ENCODE measurements at places on chromosomes 4 and X. TPM values are rescaled to one million over a fixed set of nuclear protein-coding genes. Genes with fewer than 3 reads are reported as not detected.

- no peak overlapping the region for H3K4me3 ChIP-seq
- H3K4me1 ChIP-seq: peaks cover 2% of the 10 kb centered on the region
- no peak overlapping the region for H3K27ac ChIP-seq
Observed at GRCh38 chrX:110410603-110411002, 52.0 kb downstream of the RTL9 start.

DNA sequence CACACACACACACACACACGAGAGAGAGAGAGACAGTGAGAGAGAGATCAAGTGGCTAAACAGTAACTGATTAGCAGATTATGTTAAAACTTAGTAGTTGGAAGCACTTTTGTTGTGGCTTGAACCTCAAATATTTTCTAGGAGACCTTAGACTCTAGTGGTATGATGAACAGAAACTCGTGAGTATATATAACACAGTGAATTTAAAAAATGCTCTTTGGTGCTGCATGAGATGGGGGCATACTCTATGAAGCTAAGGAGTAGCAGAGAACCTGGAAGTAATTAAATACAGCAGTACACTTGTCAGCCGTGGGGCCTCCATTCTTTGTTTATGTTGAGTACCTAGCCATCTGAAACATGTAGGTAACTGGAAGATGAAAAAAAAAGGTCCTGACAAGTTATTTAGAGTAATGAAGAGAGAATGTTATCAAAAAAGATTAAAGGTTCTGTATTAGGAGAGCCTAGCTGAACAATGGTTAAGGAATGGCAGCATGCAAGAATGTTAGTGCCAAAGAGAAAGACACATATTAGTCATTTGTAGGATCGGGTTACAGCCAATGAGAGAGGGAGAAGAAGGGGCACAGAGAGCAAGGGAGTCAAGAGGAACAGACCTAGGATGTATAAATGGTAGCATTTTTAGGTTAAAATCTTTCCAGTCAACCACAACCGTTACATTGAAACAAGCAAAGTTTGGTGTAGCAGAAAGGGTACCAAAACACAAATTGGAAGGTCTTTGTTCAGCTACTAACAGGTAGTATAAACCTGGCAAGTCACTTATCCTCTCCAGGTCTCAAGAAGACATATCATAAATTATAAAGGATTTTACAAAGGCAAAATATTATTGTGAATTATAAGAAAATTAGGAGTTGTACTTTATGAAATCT is 316.7 kb upstream of the DIPK2B start:
- no peak overlapping the region for H3K27ac ChIP-seq
- H3K36me3 ChIP-seq: no peaks in the 10 kb centered on the region
- peaks cover 4% of the 10 kb centered on the region for H3K4me1 ChIP-seq
- no peak for DNase-seq

- H3K36me3 ChIP-seq: peaks cover 7% of the 10 kb centered on the region
- peak overlapping the region; percentile 66 for H3K4me3 ChIP-seq
- H3K27ac ChIP-seq: peak overlapping the region; percentile 39
- peaks cover 46% of the 10 kb centered on the region for H3K4me1 ChIP-seq
- DNase-seq: no peak
- no peaks in the 10 kb centered on the region for H3K27me3 ChIP-seq
Observed at GRCh38 chr4:83282049-83282535, 2.5 kb downstream of the COQ2 start.

DNA sequence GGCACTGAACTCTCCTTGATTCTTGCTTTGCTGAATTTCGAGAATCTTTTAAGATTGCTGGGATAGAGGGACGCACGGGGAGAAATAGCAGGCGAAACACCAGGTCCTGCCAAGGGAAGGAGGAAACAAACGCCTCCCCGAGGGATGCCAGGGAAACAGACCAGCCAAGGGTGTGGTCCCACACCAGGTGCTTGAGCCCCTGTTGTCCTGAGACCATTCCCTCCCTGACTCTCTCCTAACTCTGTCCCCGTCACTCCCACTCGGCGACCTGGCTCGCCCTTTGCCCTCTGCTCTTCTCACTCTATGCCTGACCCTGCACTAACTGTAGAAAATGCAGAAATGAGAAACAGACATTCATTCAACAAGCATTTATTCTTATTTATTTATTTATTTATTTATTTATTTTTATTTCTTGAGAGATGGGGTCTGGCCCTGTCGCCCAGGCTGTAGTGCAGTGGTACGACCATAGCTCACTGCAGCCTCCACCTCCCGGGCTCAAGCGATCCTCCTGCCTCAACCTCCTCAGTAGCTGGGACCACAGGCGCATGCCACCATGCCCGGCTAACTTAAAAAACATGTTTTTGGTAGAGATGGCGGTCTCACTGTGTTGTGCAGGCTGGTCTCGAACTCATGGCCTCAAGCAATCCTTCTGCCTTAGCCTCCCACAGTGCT is 16.2 kb downstream of the CTAG1B start:
- peaks cover 19% of the 10 kb centered on the region for H3K4me1 ChIP-seq
- H3K27ac ChIP-seq: no peak overlapping the region
- H3K4me3 ChIP-seq: no peak overlapping the region
- peaks cover 4% of the 10 kb centered on the region for H3K27me3 ChIP-seq

DNA sequence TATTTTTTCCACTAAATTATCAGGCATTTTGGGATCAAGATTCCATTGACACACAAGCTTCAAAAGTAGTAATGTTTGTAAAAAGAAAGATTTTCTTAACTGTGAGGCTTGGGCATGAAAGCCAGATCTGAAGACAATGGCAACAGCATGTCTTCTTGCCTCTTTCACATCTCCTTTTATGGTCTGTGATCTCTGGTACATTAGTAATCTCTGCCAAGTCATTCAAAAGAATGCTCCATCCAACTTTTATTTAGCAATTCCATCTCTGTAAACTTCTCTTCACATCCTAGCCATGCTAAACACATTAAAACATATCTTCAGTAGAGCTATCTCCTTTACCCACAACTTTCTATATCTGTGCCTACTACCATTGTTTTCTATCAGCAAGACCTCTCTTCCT is 465.4 kb downstream of the FAT4 start:
- H3K36me3 ChIP-seq: no peaks in the 10 kb centered on the region
- DNase-seq: no peak
- H3K4me3 ChIP-seq: no peak overlapping the region
- H3K27me3 ChIP-seq: no peaks in the 10 kb centered on the region

- H3K4me3 ChIP-seq: peak overlapping the region; percentile 87
- H3K27me3 ChIP-seq: peaks cover 13% of the 10 kb centered on the region
- H3K36me3 ChIP-seq: no peaks in the 10 kb centered on the region
- peak overlapping the region; percentile 71 for H3K27ac ChIP-seq
- H3K4me1 ChIP-seq: peaks cover 10% of the 10 kb centered on the region
Observed at GRCh38 chrX:17737710-17737985, 355 bp downstream of the SCML1 start.

DNA sequence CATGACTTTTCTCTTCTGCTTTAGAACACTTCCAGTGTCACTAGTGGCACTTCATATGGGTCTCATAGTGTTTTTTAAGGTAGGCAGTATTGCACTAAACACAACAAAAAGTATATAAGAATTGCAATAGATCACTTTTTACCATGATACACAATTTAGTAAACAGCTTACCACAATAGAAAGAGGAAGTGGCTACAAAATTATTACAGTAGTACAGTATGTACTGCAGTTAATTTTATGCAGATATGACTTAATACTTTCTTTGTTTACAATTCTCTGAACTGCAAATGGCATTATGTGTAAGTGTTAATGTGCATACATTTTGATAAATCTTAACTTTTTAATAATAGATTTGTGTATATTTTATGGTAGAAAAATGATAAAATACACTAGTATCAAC is 157.3 kb downstream of the RRAGB start:
- H3K36me3 ChIP-seq: no peaks in the 10 kb centered on the region
- H3K27ac ChIP-seq: no peak overlapping the region
- DNase-seq: no peak
- H3K4me1 ChIP-seq: no peaks in the 10 kb centered on the region

- peaks cover 3% of the 10 kb centered on the region for H3K27me3 ChIP-seq
- H3K4me1 ChIP-seq: no peaks in the 10 kb centered on the region
- H3K36me3 ChIP-seq: peaks cover 2% of the 10 kb centered on the region
- no peak overlapping the region for H3K4me3 ChIP-seq
Observed at GRCh38 chr4:119597377-119597776, 31.2 kb downstream of the PDE5A start.

DNA sequence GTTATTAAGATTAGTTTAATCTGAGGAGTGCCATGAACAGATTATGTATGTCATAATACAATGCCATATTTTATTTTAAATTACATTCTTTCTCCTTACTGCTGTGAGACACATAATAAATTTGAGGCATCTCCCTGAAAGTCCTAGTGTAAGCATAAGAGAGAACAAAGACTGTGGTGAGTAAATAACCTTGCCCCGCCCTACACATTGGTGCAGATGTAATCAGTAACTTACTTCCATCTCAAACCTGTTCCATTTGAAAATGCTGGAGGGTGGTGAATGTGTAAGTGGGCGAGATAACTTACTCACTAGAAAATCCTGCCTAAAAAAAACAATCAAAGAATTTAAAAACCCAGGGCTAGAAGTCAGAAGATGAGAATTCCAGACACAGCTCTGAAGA is 338.1 kb upstream of the SLIT2 start:
- no peaks in the 10 kb centered on the region for H3K36me3 ChIP-seq
- no peaks in the 10 kb centered on the region for H3K27me3 ChIP-seq
- no peaks in the 10 kb centered on the region for H3K4me1 ChIP-seq
- no peak overlapping the region for H3K4me3 ChIP-seq

DNA sequence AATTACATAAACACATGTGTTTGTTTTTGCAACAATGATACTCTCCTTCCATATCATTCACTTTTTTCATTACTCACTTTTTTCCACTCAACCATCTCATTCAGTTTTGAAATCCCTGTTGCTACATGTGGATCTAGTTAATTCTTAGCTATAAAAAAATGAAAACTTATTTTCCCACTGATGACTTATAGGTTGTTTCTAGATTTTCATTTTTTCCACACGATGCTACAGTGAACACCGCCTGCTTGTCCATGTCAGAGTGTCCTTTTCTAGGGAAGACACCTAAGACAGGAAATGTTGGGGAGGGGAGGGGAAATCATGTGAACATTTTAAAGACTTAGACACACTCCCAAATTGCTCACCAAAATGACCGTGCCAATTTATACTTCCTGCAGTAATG is 70.2 kb downstream of the SUPT20HL2 start:
- no peak overlapping the region for H3K27ac ChIP-seq
- no peak overlapping the region for H3K4me3 ChIP-seq
- peaks cover 1% of the 10 kb centered on the region for H3K4me1 ChIP-seq
- H3K27me3 ChIP-seq: peaks cover 6% of the 10 kb centered on the region
- no peak for DNase-seq
- no peaks in the 10 kb centered on the region for H3K36me3 ChIP-seq

GRCh38 chr4:113406723-113407016 is 354.9 kb downstream of the CAMK2D start:
- DNase-seq: no peak
- H3K27ac ChIP-seq: no peak overlapping the region
- peaks cover 16% of the 10 kb centered on the region for H3K27me3 ChIP-seq
- no peak overlapping the region for H3K4me3 ChIP-seq

- H3K4me3 ChIP-seq: no peak overlapping the region
- no peaks in the 10 kb centered on the region for H3K4me1 ChIP-seq
- no peak for DNase-seq
- no peaks in the 10 kb centered on the region for H3K27me3 ChIP-seq
- H3K27ac ChIP-seq: no peak overlapping the region
Observed at GRCh38 chr4:172207886-172208285, 394.7 kb downstream of the GALNTL6 start.

DNA sequence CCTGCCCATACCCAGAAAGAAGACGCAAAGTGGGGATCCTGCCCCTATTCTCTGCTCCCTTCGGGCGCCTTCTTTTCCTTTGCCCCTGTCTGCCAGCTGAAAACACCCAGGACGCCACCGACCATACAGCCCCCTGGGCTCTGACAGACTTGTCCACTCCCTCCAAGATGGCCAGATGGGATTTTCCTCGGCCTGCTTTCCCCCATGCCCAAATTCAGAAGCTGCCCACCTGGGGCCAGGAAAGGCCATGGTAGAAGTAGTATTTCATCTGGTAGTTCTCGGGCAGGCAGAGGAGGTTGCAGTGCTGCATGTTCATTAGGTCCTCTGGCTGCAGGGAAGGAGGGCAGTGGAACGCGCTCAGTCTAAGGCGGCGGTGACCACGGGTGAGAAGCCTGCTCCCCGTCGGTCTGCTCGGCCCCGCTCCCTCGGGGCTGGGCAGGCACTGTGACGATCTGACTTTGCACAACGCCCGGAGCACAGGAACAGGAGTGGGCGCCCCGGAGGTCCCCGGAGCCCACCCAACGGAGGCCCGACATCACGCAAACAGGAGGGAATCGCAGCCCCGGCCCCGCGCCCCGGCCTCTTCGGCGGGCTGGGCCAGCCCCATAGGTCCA is 582 bp downstream of the NAA10 start:
- peak overlapping the region; percentile 84 for H3K4me3 ChIP-seq
- peaks cover 5% of the 10 kb centered on the region for H3K36me3 ChIP-seq
- H3K4me1 ChIP-seq: peaks cover 11% of the 10 kb centered on the region
- DNase-seq: no peak

DNA sequence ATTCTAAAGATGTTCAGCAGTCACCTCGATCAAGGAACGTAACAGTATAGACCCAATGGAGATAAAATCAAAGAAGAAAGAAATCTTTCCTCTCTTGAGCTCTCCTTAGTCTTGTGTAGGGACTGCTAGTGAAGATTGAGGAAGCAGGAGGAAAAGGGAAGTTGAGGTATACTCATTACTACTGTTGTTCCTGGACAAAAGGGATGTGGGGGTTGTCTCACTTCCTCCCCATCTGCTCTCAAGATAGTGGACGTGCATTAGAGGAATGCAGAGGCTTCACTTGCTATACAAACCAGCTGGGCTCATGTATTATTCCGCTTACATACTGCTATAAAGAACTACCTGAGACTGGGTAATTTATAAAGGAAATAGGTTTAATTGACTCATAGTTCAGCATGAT is 208.9 kb upstream of the ARHGEF9 start:
- no peak for DNase-seq
- H3K27ac ChIP-seq: no peak overlapping the region
- H3K4me3 ChIP-seq: no peak overlapping the region
- H3K4me1 ChIP-seq: no peaks in the 10 kb centered on the region

DNA sequence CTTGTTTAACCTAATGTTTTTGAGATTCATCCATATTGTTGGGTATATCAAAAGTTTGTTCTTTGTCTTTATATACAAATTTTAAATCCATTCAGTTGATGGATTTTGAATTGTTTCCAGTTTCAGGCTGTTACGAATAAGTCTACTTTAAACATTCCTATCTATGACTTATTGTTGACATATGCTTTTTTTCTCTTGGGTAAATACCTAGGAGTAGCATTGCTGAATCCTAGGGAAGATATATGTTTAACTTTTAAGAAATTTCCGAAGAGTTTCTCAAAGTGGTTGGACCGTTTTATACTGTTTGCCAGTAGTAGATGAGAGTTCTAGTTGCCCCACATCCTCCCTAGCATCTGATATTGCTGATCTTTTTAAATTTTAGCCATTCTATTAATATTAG is 60.9 kb upstream of the IL13RA1 start:
- no peaks in the 10 kb centered on the region for H3K4me1 ChIP-seq
- no peak overlapping the region for H3K27ac ChIP-seq
- DNase-seq: no peak
- H3K36me3 ChIP-seq: peaks cover 26% of the 10 kb centered on the region
- H3K27me3 ChIP-seq: no peaks in the 10 kb centered on the region

- no peak for DNase-seq
- no peaks in the 10 kb centered on the region for H3K27me3 ChIP-seq
- H3K4me1 ChIP-seq: no peaks in the 10 kb centered on the region
- H3K36me3 ChIP-seq: no peaks in the 10 kb centered on the region
- H3K27ac ChIP-seq: no peak overlapping the region
Observed at GRCh38 chr4:11402192-11402591, 26.5 kb downstream of the HS3ST1 start.

Gene RTL5
- 2.4 TPM for total RNA-seq

Gene MGST2
- 11.0 TPM for total RNA-seq

Gene CCDC110
- total RNA-seq: 0.19 TPM

Gene EGF
- total RNA-seq: not detected

Gene FRMD7
- not detected for total RNA-seq

Gene EXOC1L
- not detected for total RNA-seq

Measured in activated naive CD8-positive, alpha-beta T cell treated with anti-CD3 and anti-CD28 coated beads, Interleukin-2, amount 10 ng/mL, durations not matched to agents 7 days and 5 days (primary cell).